Stimulated activated CD4-positive, alpha-beta T cell treated with anti-CD3 and anti-CD28 coated beads, Interleukin-2, amount 100 ng/mL, for 48 hours (primary cell): ENCODE measurements at places on chromosomes 4 and X.
A peak's percentile ranks its signal among the peaks of the same experiment; 100 is the strongest.

DNA sequence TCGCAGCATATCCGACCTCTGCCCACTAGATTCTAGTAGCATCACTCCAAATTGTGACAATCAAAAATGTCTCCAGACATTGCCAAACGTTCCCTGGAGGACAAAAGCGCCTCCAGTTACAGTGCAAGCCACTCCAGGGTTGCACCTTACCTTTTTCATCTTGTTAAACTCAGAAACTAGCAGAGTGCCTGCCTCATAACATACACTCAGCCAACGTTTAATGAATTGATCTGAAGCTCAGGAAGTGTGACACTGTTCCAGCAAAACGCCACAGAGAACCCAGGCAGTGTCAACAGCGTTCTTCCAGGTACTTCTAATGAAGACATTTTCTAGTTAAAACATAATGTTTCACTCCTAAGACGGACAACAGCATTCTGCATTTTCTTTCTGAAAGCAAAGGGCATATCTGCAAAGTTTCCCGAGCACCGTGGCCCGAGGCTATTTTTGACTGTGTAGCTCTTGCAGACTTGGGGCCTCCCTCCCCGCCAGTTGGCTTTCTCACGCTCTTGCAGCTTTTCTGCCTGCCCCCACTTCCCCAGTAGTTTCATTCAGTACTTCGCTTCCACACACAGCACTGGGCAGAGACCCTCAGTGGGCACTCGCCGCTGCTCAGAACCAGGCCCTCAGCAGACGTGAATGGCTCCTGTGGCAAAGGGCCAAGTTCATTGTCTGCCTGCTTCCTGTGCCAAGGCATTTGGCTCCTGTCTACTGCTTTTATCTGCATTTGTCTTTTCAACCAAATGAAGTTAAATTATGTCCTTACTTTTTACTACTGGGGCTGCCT, 133.4 kb upstream of the TTC29 start:
- DNase-seq = no peak

DNA sequence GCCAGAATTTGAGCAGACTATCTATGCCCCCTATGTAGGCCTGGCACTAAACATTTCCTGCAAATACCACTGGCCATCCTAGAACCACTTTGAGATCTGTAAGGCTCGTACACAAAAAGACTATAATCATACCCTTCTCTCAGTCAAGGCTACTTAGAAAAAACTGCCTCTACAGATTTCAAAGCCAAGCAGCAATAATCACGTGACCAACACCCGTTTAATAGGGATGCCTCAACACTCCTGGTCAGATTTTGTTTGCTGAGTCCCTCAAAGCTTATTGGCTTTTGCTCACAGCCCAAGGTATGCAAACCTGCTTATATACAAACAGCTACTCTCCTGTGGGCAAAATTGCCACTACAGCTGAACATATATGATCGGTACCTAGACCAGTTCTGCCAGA, 897 bp downstream of the COX7B2 start:
- DNase-seq = no peak

DNA sequence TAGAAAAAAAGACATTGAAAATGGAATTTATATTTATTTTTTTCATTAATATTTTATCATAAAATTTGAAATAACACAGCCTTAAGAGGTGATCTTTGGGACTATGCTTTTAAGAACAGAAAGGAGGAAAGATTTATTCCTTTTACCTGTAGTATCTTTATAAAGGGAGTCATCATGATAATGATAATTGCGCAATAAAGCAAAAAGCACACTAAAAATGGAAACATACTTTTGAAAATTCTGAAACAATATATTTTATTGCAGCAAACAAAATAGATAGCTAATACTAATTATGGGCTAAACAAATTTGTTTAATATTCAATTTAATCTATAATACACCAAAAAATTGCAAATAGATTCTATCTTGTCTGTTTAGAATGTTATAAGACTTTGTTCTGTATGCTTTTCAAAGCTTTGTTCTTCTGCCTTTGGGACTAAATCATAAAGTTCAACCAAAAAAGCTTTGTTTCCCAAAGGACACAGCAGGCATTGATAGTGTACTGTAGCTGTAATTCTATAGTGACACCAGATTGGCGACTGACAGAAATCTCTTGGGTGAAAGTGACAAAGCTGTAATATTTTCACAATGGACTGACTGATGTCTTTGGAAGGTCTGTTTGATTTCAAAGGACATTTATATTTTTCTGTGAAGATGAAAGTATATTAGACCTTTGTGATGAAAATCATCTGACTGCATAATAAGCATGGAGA, 2156.6 kb upstream of the TENM3 start:
- DNase-seq = no peak

GRCh38 chr4:88697588-88698329, at the start of gene NAP1L5:
NAP1L5 (minus strand) TSS chr4:88697829; CDS start chr4:88697754, 75 bp downstream.
- peak; percentile 49 for DNase-seq

DNA sequence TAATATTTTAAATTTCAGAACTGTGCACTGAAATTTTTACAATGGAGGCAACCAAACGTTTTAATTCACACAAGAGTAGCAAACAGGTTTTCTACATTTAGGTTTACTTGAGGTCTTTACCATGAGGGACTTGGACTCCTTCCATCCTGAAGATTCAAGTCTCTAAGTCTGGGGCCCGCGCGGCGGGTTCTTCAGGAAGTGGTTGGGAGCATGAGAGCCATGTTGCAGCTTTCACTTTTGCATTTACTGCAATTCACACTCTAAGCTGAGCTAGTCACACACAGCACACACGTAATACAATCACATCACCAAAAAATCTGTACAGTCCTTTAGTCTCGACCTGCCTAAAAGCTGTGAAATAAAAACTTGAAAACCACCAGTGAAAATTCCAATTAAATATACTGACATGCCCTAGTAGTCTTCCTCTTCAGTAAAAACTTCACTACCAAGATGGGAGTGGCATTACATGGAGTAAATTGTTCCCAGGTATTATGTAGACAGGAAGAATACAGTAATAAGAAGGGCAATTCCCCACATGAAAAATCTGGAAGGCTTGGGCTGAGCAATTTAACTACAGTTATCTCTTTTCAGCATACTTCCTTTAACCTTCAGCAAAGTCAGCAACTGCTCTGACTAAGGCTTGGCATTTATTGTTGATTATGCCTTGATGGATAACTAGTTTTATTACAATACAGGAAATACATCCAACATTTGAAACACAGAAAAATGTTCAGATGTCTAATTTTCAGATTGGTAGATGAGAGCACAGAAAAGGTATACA, 571.1 kb upstream of the DIPK2B start:
- DNase-seq = no peak
